Tongue (tissue), 3 donors: ENCODE measurements at places on chromosomes 1 and 21.

GRCh38 chr1:217040711-217041455 lies 317.7 kb upstream of the ESRRG start:
- DNase-seq = peak; percentile 45

- no peak for DNase-seq
These were observed 1077.4 kb upstream of the ADGRL4 start for GRCh38 chr1:80083892-80084291.

DNA sequence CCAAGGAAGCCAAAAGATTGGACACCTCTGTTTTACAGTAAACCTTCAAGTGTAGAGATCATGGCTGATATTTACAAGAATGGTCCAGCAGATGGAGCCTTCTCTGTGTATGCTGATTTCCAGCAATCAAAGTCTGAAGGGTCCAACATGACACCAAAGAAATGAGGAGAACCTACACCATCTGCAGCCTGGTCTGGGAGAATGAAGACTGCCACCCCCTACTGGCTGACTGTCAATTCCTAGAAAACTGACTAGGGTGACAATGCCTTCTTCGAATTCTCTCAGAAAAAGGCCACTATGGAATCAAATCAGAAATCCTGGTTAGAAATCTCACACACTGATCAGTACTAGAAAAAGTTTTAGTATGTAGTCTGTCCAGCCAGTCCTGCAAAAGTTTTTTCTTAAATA lies 83.3 kb downstream of the CDC42BPA start:
- peak; percentile 39 for DNase-seq

DNA sequence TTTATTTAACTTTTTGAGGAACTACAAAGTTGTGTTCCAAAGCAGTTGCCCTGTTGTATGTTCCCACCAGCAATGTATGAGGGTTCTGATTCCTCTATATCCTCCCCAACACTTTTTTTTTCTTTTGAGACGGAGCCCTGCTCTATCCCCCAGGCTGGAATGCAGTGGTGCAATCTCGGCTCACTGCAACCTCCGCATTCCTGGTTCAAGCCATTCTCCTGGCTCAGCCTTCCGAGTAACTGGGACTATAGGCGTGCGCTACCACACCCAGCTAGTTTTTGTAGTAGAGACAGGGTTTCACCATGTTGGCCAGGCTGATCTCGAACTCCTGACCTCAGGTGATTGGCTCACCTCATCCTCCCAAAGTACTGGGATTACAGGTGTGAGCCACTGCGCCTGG lies 60.4 kb upstream of the ENAH start:
- DNase-seq = no peak

DNA sequence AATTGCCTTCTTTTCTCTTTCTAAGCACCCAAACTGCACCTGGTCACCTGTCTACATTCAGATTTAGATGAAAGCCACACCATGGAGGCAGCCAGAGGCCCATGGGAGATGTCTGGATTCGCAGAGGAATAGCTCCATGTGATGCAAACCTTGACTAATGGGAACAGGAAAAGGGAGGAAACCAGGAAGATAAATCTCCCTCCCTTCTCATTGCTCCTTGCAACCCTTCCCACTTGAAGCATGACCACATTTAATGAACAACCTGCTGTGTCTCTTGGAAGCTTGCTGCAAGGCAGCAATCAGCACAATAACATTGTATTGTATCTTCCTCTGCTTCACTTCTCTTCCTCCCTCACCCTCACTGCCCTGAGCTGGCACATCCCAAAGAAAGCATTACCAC lies 42.6 kb upstream of the KLF17 start:
- no peak for DNase-seq

DNA sequence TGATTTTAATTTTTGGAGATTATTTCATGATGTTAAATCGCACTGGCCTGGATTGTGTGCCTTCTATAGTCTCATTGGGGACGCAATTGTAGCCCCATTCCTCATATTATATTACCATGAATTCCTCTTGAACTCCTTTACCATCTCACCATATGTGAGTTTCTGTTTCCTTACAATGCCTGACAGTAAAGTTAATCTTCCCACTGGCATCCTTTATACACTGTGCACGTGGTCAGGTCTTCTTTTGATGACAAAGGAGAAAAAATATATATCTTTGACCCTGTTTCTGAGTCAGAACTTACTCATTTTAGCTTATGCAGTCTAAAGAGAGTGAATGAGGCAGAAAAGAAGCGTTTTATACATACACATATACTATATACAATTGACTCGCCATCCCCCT lies 774 bp upstream of the ABL2 start:
- no peak for DNase-seq

- no peak for DNase-seq
These were observed at the start of gene ERVH48-1 for GRCh38 chr21:42925114-42925926. Gene ERVH48-1, minus strand, starts transcription at chr21:42925630. Its CDS starts 6,624 bp downstream, at chr21:42919006.

- DNase-seq = no peak
These were observed 66.6 kb downstream of the TPR start for GRCh38 chr1:186308264-186309060.
